H54 (cell line): ENCODE measurements at places on chromosomes 1 and 21.

DNA sequence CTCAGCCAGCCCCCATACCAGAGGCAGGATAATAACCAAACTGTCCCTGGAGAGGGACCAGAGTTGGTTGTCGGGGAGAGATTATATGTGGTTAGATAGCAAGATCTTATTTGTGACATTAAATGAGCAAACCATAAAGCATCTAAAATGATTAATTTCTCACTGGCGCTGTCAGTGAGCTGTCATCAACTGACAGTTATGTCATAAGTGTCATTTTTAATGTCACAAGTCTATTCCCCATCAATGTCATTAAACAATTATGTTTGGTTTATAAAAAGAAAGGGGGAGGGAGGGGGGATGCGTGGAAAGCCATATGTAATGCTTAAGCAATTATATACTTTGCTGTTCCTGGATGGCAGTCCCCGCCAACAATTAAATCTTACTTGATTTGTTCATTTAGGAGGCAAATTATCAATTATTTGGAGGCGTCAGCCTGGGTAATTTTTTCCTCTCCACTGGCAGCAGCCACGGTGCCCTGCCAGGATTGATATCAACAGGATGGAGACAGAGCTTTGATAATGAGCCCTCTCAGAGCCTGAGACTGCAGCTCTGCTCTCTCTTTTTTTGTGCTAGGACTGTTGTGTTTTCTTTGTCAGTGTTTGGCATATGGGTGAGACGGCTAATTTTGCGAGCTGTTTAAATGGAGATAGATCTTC lies 333.6 kb upstream of the CAMK1G start:
- no peak for DNase-seq

- DNase-seq: no peak
These were observed 573 bp downstream of the TRIM63 start for GRCh38 chr1:26066857-26067256.

DNA sequence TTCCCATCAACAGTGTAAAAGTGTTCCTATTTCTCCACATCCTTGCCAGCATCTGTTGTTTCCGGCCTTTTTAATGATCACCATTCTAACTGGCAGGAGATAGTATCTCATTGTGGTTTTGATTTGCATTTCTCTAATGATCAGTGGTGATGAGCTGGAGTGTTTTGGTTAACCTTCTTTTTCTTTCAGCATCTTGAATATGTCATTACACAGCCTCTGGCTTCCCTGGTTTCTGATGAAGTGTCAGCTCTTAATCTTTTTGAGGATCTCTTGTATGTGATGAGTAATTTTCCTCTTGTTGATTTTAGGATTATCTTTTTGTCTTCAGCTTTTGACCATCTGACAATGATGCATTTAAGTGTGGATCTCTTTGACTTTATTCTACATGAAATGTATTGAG lies 133.2 kb upstream of the GRIK3 start:
- no peak for DNase-seq

DNA sequence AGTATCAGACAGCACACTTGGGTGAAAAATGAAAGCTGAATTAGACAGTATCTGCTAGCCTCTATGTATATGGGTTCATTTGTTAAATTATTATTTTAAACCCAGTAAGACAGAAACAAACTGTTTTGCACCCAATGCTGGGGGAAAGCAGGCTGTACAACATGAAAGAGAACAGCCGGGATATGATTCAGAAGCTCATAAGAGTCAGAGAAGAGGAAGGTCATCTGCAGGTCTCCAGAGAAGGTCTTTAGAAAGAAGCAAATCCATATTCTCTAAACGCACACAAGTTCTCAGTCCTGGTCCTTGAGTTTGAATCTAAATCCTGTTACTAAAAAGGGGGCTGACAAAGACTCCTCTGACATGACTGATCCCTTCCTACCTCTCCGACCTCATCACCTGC lies 155.1 kb downstream of the SIPA1L2 start:
- DNase-seq: no peak

DNA sequence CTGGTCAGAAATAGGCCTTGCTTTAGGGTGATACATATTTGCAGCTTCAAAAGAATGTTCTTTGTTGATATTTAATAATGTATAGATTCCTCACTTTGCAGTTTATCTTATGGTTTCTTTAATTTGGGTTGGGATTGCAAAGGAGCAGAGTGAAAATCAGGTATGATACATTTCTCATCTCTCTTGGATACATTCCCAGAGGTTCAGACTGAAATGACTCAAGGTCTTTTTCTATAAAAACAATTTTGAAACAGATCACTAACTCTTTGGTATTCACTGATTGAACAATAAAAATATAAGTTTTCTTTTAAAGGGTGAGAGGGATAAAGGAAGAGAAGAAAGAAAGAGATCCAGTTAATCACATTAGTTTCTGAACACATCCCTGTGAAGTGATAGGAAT lies 606.5 kb upstream of the CAMK1G start:
- no peak for DNase-seq

GRCh38 chr1:218207194-218207593 lies 77.9 kb upstream of the RRP15 start:
- no peak for DNase-seq

DNA sequence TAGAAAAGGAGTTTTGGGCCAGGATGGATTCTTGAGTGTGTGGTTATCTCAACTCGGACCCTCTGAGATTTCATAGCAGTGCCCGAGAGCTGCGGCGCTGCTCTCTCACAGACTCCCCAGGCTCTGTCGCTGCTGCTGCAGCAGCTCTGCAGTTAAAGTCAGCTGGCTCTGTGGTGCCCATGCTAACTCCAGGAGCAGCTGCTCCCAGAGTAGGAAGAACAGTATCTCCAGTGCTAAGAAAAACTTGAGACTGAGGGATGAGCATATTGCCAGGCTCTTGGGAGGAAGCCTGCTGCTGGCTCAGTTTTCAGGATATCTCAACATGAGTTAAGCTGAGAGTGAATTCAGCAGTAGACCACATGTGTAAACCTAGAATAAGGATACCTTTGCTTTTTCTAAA lies 4.5 kb downstream of the LCE2D start:
- no peak for DNase-seq

- DNase-seq: no peak
These were observed 4.4 kb upstream of the PHC2 start for GRCh38 chr1:33435096-33435820.

DNA sequence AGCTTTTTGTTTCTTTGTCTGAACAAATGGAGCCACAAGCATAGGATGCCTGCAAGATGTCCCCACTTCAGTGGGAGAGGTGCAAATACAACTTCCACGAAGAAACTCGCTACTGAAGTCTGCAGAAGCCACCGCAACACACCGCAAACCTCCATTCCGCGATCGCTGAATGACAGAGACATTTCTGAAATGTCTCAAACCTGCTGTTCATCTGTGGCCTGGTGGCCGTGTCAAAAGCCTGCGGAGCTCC lies 1.0 kb downstream of the TP53BP2 start:
- no peak for DNase-seq

GRCh38 chr1:182015360-182015759 lies 46.2 kb downstream of the ZNF648 start:
- DNase-seq: no peak

- no peak for DNase-seq
These were observed 40.3 kb upstream of the CNTN2 start for GRCh38 chr1:205002705-205003104.

- no peak for DNase-seq
These were observed 21.1 kb downstream of the ERRFI1 start for GRCh38 chr1:8004803-8005573.

GRCh38 chr1:98090351-98090750 lies 169.5 kb upstream of the DPYD start:
- DNase-seq: no peak

DNA sequence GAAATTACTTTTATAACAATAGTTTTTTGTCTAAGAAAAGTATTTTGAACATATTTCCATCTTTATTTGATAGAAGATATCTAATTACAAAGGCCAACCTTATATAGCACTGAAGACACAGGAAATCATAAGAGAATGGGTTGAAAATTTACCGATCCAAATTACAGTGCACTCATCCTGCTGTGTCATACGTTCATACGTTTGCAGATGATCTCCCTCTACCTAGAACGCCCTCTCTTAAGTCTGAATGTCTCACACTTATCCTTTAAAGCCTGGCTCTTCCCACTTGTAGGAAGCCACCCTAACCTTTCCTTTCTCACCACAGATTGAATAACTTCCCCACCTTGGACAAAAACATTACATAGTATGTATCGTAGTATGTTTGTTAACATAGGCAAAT lies 9.3 kb downstream of the ASH1L start:
- DNase-seq: no peak

DNA sequence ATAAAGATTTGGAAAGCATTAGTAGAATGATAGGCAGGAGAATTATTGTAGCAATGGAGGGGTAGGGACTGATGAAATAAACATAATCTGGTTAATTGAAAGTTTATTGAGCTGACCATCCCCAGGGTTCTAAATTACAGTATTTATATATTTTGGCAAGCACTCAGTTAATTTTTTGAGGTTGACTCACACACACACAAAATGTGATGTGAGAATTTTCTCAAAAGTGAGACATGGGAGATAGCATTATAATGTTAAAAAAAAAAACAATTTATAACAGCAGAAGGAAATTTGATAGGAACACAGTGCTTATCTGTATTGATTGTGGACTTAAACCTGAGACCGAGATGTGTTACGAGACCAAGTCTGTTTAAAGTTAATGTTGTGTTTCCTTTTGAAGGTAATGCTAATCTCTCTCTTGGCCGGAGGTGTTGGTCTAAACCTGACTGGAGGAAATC lies 24.6 kb downstream of the TRIM45 start:
- no peak for DNase-seq

GRCh38 chr1:217135569-217135915 lies 412.3 kb upstream of the ESRRG start:
- DNase-seq: no peak

- DNase-seq: no peak
These were observed at the start of gene FMO2 for GRCh38 chr1:171185091-171185490. FMO2 (plus strand) TSS chr1:171185300; CDS start chr1:171185714, 414 bp downstream.

DNA sequence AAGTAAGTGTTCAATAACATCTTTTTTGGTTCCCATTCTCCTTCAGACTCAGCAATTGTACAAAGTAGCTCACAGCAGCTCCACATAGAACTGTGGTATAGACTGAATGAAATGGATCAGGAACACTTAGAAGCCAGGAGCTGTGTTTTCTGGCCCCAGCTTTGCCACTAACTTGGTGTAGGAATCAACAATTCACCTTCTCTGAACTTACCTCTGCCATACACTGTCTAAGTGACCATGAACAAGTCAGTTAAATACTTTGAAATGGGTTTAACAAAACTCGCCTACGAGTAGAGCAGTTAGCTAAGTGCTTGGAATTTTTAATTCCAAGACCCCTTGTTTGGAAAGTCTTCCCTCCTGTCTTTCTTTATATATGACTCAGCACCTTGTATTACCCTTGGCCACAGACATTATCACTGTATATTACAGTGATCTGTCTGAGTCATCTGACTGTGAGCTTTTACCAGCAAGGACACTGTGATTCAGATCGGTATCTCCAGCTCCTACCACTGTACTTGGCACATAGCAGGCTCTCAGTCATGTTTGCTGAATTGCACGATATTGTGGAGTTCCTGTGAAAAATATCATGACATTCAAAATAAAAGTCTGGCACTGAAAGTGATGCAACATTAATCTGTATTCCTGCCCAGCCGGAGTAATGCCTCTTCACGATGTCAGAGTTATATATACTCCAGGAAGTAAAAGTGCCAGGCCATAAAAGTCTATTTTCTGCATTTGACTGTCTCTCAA lies 101.7 kb upstream of the BEND5 start:
- DNase-seq: peak; percentile 12

- DNase-seq: no peak
These were observed 67.6 kb upstream of the GUCA2B start for GRCh38 chr1:42085596-42085995.

DNA sequence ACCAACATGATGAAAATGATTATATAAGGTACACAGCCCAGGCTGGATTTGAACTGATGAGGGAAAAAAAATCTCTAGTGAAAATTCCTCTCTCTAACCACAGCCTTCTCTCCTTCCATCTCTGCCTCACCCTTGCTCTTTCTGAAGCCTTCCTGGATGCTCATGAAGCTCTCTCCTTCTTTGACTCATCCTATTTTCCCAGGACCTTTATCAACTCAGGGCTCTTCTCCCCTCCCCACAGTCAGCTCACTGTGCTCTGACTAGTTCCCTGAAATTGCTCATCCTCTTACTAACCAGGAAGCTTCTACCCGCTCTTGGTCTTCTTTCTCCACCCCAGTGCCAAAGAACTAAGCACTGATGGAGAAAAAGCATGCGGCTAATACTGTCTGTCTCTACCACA lies 46.4 kb upstream of the ERG start:
- DNase-seq: no peak

- no peak for DNase-seq
These were observed 65.0 kb upstream of the KCND3 start for GRCh38 chr1:112054510-112054909.

DNA sequence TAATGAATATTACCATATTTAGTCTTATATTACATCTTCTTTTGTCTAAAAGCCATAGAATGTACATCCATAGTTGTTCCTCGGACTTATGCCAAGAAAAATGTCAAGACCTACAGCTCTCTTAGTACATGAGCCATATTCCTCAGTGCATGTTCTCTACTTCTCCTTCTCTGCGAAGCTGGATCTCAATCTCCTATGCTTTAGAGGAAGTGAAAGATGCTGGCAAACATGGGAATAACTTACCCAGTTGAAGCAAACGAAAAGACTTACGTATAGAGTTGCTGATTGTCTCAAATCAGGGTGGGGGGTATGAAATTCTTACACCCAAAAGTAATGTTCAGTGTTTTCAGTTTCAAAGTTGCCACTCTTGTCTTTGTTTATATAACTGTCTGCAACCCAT lies 32.7 kb downstream of the OR13G1 start:
- no peak for DNase-seq

GRCh38 chr1:12456979-12457378 lies 161.0 kb downstream of the DHRS3 start:
- DNase-seq: no peak

DNA sequence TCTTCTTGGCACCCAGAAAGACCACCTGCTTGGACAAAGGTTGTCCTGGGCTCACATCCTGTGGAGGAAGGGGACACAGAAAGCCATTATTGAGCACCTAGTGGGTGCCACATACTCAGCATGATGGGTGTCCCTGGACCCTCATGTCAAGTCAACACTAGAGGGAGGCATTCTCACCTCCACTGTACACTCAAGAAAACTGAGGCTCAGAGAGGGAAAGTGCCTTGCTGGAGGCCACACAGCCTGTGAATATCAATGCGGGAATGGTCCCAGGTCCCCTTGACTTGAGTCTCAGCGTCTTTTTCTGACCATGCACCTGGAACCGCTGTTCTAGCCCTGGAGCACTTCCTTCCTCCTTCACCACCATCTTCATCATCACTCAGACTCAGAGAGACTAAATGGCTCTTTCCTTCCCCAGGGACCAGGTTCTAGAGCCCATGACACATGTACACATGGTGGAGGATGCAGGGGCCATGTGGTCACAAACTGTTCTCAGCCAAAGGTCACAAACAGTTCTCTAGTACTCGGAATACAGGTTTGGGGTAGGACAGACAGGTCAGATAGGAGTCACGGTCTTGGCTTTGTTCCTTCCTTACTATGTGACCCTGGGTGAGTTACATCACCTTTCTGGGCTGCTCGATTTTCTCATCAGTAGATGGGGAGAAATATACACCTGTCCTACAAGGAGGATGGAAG lies 89.2 kb upstream of the WNT4 start:
- DNase-seq: no peak

- no peak for DNase-seq
These were observed 9.3 kb downstream of the FAM151A start for GRCh38 chr1:54614024-54614423.

- DNase-seq: no peak
These were observed 15.8 kb downstream of the ODF2L start for GRCh38 chr1:86380257-86380861.

- no peak for DNase-seq
These were observed 15.5 kb downstream of the TEX38 start for GRCh38 chr1:46687093-46687659.

GRCh38 chr1:173545688-173546087 lies 57.2 kb downstream of the SLC9C2 start:
- DNase-seq: no peak
